A673 (cell line): ENCODE measurements at places on chromosomes 1 and 21. TPM values are rescaled to one million over a fixed set of nuclear protein-coding genes. Genes with fewer than 3 reads are reported as not detected.

DNA sequence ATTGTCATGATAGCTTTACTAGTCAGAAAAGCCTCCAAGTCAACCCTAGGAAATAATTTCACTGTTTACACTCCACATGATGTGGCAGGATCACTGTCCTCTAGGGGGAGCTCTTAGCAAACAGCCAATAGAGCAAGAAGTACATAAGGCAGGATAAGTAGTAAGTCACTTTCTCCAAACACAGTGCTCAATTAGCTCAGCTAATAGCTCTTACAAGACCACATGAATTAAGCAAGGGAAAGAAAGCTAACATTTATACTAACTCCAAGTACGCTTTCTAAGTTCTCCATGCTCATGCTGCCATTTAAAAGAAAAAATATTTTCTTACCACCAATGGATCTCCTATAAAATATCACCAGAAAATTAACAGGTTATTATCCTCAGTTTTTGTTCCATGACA is 66.9 kb upstream of the LRIF1 start:
- peak; percentile 71 for DNase-seq

GRCh38 chr1:69284508-69284907 is 283.2 kb upstream of the LRRC7 start:
- DNase-seq: no peak

DNA sequence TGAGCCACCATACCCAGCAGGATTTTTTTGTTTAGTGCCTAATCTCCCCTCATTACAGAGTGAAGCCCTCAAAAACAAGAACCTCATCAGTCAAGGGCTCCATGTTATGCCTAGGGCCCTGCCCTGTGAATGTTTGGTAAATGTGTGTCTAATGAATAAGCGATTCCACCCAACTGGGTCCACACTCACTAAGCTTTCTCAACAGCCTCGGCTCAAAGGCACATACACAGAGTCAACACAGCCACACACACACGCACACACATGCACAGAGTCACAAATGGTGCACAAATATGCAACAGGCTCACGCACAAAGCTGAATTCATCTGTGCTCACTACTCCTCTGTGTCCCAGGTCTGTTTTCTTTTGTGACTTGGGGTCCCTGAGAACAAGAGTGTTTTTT is 11.7 kb upstream of the SYNC start:
- DNase-seq: no peak

GRCh38 chr1:240417317-240417716 is 194.6 kb downstream of the GREM2 start:
- DNase-seq: no peak

DNA sequence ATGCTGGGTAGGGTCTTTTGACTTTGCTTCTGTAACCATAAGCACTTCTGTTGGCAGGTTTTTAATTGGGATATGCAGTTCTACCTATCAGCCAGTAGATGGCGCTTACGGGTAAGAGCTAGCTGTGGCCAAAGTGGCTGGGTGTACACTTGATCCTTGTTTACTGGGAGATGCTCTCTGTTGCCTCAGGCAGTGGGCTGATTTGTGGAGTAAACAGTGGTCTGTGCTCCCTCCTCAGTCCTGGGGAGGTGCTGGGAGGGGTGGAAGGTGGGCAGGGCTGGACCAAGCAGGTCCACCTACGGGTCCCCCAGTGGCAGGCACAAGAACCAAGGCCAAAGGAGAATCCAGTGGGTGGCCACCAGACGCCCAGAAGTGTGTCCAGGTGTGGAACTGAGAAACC is 43.4 kb downstream of the RALGPS2 start:
- DNase-seq: peak; percentile 68

GRCh38 chr1:200877839-200878551 is 5.2 kb downstream of the GPR25 start:
- no peak for DNase-seq

GRCh38 chr1:184163674-184164465 is 112.3 kb downstream of the TSEN15 start:
- DNase-seq: peak; percentile 74

DNA sequence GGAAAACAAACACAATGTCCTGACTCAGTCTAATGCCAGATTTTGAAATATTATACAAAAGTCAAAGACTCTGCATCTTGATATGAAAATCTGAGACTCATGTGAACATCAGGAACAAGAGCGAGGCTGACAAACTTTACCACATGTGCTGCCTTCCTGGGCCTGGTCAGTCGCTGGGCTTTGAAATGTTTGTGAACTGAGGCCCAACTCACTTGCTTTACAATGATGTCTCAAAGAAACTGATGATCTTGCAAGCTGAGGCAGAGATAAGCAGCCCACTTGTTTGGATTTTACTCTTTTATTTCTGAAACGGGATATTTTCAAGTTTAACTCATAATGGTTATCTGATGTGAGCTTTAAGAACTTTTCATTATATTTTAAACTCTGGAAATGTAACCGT is 2.1 kb downstream of the BCAR3 start:
- no peak for DNase-seq

DNA sequence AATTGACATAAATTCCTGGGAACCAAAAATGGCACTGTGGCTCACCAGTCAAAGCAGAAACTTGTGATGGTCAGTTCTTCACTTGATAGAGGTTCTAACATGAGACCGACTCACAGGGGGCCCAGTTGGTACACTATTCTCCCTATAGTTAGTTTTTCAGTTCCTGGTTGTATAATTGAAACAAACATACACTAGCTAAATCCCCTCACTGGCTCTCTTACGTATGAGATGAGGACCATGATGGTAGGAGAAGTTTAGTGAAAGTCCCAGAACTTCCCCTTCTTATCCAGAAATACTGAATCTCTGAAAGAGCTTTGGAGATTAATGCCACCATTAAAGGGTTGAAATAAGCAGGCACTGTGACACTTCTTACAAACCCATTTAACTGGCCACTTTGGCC is 2.8 kb upstream of the S100B start:
- no peak for DNase-seq

GRCh38 chr1:201656311-201657032 is 117.5 kb downstream of the NAV1 start:
- peak; percentile 42 for DNase-seq

- peak; percentile 60 for DNase-seq
Measured at GRCh38 chr1:998745-998994, 1.2 kb downstream of the HES4 start.

The PTPN22 gene
- 0.09 and 0.26 TPM in 2 replicates for total RNA-seq

The RNPC3 gene
- total RNA-seq: 18.8 and 20.1 TPM in 2 replicates

The FALEC gene
- 1.6 TPM in 1 of 2 replicates, not detected in the other for total RNA-seq
